ENCODE measurements at places on chromosomes 4 and X.

- no peak for DNase-seq
These were observed 12.2 kb downstream of the SPOCK3 start for GRCh38 chr4:167222099-167222498.

- DNase-seq, result no peak
These were observed 43.3 kb upstream of the AGA start for GRCh38 chr4:177485528-177485927.

GRCh38 chr4:98098764-98099163 is 44.5 kb downstream of the STPG2 start:
- no peak for DNase-seq

- no peak for DNase-seq
These were observed 1.2 kb upstream of the PLAC8 start for GRCh38 chr4:83115656-83116285.

DNA sequence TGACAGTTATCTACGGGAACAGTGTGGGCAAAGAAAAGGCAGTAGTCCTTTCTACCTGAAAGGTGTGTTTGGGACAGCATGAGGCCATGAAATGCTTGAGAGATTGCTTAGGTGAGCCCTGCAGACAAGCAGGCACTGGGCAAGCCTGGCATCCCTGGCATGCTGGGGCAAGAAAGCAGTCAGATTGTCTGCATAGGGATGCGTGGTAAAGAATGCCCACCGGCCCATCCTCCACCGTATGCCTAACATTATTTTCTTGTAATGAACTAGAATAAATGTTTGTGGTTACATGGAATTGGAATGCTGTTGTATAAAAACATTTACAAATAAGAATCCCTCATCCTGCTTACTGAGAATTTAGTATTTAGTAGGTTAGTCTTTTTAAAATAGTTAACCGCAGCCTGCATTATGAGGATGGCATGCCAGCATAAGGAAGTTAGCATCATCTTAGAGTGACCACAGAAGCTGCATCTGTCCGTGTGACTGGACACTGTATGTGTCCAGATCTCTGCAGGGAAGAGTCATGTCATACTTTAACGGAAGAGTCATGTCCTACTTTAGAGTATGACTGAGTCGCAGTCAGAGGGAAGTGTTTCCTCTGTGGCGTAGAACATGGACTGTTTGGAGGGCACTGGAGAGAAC is 18.9 kb downstream of the ZBTB49 start:
- no peak for DNase-seq

- DNase-seq, result no peak
These were observed 113.0 kb downstream of the ARX start for GRCh38 chrX:24902806-24903205.

DNA sequence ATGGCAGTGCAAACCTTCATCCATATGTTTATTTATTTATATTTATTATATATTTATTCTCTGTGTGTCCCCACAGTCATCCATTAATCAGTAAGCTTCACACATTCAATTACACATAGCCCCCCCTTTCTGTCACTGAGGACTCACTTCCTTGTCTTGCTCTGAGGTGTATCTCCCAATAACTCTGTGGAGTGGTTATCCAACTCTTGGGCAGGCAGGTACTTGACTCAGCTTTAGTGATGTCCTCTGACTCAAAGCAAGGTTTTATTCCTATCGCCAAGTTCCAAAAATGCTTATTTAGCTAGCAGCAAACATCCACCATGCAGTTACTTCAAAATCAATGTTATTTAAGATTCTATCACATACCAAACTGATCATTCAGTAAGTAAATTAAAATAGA is 25.2 kb upstream of the NDP start:
- no peak for DNase-seq

DNA sequence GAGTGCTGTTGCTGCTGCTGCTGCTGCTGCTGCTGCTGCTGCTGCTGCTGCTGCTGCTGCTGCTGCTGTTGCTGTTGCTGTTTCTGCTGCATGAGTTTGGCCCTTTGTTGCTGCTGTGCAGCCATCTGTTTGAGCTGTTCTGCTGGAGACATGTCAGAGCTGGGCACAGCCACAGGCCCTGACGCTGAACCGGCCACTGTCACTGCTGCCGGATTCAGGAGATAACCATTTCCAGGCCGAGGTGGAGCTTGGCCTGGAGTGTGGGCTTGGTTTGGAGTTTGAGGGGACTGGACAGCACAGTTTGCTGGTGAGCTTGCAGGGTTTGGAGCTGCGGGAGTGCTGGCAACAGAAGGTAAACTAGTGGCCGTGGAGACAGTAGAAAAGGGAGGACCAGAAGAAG is 224.3 kb downstream of the MGST2 start:
- no peak for DNase-seq

- DNase-seq, result no peak
These were observed 1459.8 kb downstream of the RAPGEF2 start for GRCh38 chr4:160562661-160563060.

DNA sequence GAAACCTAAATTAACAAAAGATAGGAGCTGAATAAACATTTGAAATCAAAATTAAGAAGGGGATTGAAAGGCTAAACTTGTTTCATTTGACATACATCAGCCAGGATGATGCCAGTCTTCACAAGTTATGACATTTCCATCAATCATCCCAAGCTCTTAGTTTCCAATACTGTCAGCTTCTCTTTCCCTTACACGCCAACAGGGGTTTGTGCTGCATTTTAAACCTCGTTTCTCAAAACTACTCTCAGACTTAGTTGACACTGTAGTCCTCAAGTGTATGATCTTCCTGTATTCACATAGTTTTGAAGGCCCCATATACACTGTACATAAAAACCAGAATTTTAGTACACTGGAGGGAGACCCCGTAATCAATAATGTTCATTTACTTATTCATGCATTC is 840 bp upstream of the P2RY10 start:
- DNase-seq, result no peak

DNA sequence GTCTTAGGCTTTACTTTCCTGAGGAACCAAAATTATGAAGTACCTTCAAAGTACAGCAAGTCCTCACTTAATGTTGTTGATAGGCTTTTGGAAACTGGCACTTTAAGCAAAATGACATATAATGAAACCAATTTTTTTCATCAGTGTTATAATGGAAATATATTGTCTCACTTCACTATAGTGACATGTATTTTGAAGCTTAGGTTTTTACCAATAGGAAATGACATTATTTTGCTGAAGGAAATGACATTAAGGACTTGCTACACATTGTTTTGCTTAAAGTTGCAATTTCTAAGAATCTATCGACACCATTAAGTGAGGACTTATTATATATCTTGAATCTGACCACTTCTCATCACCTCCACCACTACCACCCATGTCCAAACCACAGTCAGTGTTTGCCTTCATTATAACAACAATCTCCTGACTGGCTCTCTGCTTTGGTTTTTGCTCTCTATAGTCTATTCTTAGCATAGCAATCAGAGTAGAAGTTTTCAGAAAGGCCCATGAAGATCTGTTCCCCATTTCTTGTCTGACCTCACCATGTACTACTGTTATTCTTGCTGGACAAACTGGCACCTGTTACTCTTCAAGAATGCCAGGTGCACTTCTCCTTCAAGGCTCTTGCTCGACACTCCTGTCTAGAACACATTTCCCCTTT is 311.2 kb downstream of the BMPR1B start:
- no peak for DNase-seq

Measured in transverse colon (tissue), 4 donors.